ENCODE measurements at places on chromosomes 7 and 10.

DNA sequence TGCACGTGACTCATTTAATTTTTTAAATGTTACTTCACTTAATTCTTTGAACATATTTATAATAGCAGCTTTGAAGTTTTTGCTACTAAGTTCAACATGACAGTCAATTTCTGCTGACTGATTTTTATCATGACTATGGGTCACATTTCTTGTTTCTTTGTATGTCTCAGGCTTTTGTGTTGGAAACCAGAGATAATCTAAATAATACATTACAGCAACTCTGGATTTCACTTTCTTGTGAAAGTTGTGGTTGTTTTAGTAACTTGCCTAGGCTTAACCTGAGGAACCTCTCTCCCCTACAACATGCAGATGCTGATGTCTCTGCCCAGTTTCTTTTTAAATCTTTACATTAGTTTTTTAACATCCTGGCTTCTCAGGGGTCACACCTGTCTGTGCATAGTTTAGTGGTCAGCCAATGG is 180.8 kb downstream of the CCDC71L start:
- DNase-seq = no peak

- DNase-seq = peak; percentile 54
These were observed 103.8 kb upstream of the PPIF start for GRCh38 chr10:79243181-79244067.

GRCh38 chr10:104614245-104614831 is 26.8 kb upstream of the SORCS3 start:
- DNase-seq = no peak

DNA sequence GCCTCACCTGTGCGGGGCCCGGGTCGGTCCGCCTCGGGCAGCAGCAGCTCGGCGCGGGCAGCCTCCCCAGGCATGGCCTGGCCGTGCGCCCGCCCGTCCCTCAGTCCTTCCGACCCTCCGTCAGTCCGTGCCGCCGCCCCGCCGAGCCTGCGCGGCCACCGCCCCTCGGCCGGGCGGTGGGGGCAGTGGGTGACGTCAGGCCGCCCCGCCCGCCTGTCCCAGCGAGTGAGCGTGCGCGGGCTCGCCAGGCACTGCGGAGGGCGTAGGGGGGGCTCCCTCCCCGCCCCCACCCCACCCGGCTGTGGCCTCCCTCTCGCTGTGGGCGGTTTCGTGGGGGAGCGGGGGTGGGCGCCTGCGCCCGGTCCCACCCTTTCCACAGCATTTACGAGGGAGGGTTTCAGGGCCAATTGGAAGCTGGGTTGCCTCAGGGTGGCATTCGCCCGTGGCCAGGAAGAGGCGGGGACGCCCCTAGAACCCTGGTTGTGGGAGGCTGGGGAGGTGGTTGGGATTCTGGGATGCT is at the start of gene NACAD:
Gene NACAD (minus strand): TSS at position 149 of the 520 bp plus-strand sequence. CDS start 75 bp downstream, at position 74.
- DNase-seq = no peak

GRCh38 chr10:110357252-110357780 is 52.6 kb upstream of the SMNDC1 start:
- DNase-seq = no peak

DNA sequence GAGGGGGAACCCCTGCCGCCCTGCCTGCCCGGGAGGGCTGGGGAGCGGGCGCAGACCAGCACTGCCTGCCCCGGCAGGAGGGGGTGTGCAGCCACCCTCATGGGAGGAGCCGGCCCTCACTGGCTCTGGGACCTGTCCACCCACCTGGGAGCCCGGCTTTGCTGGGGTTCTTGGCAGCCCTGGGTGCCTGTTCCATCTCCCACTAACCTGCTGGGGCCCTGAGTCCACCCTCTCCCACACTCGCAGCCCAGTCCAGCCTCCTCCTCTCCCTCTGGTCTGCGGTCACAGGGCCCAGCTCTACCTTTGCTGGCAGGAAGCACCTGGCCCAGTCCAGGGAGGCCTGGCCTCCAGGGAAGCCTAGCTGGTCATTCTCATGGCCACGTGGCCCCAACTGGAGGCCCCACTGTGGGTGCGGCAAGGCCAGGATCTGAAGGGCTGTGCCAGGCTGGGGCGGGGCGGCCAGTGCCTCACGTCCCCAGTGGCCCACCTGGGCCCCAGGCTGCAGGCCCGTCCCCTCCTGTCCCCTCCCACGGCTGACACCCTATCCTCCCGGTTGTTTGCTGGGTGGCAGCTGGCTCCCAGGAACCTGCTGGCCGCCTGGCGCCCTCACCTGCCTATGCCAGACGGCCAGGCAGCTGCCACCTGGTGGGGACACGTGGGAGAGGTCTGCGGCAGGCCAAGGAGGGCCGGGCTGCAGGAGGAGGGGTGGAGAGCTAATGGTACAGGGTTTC is at the start of gene TMEM184A:
Gene TMEM184A (minus strand): TSS at position 393 of the 731 bp plus-strand sequence. CDS start 721 bp downstream, outside the sequence.
- DNase-seq = no peak

GRCh38 chr10:125091891-125092290 is 68.5 kb downstream of the CTBP2 start:
- DNase-seq = no peak

GRCh38 chr7:79876848-79877252 is 257.8 kb upstream of the GNAI1 start:
- DNase-seq = no peak

- DNase-seq = no peak
These were observed 178.4 kb upstream of the LRRTM3 start for GRCh38 chr10:66747451-66747850.

DNA sequence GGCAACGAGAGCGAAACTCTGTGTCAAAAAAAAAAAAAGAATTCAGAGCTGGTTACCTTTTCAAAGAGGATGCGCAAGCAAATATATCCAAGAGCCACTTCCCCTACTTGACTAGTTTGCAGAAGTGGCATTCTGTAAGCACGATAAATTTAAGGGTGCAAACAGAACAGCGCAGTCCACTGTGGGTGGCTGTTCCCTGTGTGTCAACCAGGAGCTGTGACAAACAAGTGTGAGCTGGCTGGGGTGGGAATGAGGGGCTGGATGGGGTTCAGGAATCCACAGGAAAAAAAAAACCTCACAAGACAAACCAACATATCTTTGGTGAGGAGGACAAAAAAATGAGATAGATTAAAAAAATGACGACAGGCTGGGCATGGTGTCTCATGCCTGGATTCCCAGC is 15.9 kb downstream of the GUSB start:
- DNase-seq = no peak

DNA sequence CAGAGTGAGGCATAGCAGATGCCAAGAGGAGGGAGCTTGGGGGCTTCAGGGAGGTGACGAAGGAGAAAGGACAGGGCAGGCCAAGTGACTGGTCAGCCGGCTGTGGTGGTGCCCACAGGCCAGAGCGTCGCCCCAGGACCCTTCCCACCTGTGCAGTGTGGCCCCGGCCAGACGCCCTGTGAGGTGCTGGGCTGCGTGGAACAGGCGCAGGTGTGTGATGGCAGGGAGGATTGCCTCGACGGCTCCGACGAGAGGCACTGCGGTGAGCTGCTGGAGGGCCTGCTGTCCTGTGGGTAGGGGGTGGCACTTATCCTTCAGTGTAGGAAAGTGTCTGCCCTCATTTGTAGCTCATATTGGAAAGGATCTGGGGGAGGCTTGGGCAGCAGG is 26.8 kb upstream of the ZNF467 start:
- DNase-seq = no peak

GRCh38 chr10:116849248-116850057 is at the start of gene ENO4:
TSS of gene ENO4 (plus strand) at chr10:116849499. CDS start at chr10:116849567, 68 bp downstream.
- no peak for DNase-seq

- DNase-seq = no peak
These were observed 196.7 kb upstream of the KLF14 start for GRCh38 chr7:130930681-130931080.

GRCh38 chr7:142948603-142949002 is 9.3 kb downstream of the LLCFC1 start:
- no peak for DNase-seq

- DNase-seq = no peak
These were observed 218.4 kb downstream of the CHRM2 start for GRCh38 chr7:137086896-137087295.
